ENCODE measurements at places on chromosomes 4 and X.

- DNase-seq = no peak
Observed at GRCh38 chr4:165873298-165874071, 448 bp downstream of the TLL1 start.

DNA sequence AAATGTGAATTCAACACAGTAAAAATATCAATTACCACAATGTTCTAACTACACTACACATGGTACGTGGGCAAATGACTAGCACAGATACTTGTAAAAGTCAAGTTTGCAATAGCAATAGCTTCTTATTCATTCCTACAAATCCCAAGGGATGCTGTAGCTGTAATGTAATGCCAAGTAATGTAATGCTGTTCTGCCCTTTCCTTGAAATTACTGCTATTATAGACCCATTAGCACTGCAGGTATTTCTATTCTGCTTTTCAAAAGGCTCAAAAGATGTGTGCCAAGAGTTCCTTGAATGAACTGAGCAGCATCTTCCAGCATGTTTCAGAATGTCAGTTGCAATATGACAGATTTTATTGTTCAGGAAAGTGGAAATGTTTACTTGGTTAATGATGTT lies 129.9 kb upstream of the BANK1 start:
- no peak for DNase-seq

- no peak for DNase-seq
Observed at GRCh38 chr4:10647846-10648245, 36.7 kb downstream of the CLNK start.

- no peak for DNase-seq
Observed at GRCh38 chrX:103629318-103630170, 769 bp downstream of the TCEAL1 start.

- DNase-seq = no peak
Observed at GRCh38 chrX:141934059-141934641, 30.5 kb downstream of the MAGEC1 start.

- DNase-seq = no peak
Observed at GRCh38 chr4:25104591-25104990, 55.7 kb downstream of the SEPSECS start.

DNA sequence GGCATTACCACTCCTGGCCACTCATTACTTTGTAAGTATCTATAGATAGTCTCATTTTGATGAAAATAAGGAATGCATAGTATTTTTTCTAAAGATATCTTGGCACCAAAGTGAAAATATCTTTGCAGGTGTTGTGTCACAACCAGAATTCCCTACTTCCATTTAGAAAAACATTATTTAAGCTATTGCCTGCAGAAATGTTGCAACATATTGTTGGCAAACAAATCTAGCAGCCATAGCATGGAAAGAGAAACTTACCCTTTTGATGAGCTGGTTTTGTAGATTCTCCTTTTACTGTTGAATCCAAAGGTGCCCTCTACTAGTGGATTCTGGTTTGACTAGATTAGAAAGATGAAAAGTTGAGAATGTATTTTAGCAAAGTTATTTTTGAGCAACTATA lies 138.8 kb downstream of the AREG start:
- no peak for DNase-seq

DNA sequence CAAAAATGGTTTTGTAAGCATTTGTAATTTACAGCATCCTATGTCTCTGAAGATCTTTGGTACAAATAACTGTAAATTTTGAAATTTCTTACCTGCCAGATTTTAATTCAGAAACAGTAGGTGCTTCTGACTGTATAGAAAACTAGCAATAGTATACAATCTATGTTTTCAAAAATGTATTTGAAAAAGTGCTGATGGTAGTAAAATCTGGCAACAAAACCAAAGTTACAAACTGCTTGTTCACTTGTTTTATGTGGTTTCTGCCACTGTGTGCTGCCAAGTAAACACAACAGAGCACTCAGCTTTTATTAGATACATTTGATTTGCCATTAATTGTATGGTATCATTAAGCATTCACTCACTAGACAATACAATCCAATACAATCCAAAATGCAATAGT lies 206.1 kb downstream of the CPE start:
- no peak for DNase-seq

DNA sequence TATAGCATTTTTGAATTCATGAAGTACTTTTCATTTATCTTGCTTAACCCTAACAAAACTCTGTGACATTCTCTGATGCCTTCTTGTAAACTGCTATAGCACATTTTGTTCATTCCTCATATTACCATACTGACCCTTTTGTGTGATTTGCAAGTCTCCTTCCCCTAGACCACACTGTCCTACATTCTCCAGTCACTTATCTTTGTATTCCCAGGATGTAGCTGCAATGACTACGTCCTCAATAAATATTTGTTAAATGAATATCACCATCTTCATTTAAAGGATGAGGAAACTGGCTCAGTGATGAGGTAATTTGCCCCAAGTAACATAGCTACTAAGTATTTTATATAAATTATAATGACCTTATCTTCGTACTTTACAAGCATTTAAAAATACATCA lies 11.9 kb downstream of the HUWE1 start:
- DNase-seq = no peak

GRCh38 chr4:82711158-82711785 lies 87.3 kb downstream of the SCD5 start:
- no peak for DNase-seq

- DNase-seq = no peak
Observed at GRCh38 chr4:8338351-8338961, 68.9 kb downstream of the HTRA3 start.

GRCh38 chr4:150005537-150005936 lies 72.7 kb upstream of the DCLK2 start:
- DNase-seq = no peak

GRCh38 chr4:140777894-140778293 lies 21.7 kb upstream of the TBC1D9 start:
- DNase-seq = no peak

DNA sequence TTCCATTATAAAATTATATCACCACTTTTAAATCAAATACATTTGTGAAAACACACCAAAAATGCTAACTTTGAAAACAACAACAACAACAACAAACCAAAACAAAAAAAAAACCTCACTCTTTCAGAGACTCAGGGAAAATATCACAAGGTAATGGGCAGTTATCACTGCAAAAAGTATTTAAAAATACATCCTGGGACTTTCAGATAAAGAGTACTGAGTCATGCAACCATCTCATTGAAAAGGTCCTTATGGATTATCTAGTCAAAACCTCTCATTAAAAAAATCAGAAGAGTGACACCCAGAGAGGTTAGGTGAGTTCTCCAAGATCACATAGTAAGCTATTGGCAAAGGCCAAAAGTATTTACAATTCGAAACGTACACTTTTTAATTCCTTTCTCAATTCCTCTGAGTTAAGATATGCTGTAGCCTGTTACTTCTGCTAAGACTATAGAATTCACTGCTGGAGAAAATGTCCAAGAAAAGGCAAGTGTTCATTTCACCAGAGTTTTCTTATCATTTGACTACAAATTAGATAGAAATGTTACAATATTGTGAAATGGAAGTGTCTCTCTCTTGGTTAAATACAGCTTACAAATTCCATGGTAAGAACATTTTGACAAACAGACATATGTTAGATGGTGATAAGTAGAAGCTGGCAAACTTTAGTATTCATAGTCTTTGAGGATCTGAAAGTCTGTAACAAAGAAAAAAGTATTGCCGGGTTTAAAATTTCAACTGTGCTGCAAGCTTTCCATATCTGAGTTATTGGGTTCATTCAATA lies 9.3 kb downstream of the STX18 start:
- no peak for DNase-seq

DNA sequence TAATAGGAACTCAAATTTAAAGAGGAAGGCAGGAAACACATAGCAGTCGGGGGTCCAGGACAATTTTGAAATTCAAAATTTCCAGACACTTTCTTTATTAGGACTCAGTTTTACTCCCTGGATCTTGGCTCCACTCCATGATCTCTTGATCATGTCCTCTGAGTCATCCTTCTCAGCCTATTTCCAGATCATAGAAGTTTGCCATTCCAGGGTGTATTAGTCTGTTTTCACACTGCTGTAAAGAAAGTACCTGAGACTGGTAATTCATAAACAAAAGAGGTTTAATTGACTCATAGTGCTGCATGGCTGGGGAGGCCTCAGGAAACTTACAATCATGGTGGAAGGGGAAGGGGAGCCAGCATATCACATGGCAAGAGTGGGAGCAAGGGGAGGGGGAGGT lies 564.7 kb upstream of the ACTRT1 start:
- no peak for DNase-seq

- no peak for DNase-seq
Observed at GRCh38 chr4:34486461-34487363, 1757.6 kb downstream of the ARAP2 start.

DNA sequence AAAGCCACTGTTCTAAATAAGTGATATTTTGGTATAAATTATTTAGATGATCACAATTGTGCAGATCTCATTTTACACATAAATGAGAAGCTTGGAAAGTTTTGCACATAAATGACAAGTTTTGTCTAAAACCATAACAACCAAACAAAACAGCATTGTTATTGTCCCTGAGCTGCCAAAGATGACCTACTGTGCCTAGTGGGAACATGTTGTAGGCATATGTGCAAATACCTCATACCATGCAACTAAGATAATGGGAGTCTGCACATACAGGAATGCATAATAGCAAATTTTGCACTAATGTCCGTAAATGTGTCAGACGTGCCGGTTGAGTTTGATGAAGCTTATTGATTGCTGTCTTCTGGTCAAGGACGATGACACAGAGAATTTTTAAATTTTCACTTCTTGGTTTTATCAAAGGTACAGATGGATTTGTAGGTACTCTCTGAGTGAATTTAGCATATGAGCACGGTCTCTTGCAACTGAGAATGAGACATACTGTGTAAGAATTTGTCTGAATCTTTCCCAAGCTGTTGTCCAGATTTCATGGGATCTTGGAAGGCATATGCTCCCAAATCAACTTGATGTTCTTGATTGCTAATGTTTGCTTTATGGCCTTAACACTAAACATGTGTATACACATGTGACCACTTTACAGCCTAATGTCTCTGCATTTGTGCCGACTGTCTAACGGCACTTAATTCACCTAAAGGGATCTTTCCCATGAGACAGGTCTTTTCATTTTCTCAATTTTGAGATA lies 1133.5 kb downstream of the FAT4 start:
- DNase-seq = no peak

DNA sequence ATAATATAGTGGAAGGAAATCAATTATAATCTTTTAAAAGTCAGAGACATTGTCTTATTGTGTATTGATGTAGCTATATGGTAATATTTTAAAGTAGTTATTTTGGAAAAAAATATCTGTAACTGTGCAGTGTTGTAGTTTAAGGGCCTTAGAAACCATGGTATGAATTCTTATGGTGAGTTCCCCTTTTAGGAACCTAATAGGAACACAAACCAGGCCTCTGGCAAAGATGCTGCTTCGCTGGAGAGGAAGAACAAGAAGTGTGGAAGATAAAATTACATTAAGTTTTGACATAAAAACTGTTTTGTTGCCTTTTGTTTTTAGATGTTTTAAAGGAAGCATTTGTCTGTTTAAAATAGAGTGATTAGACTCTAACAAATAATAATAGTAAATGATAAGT lies 10.9 kb upstream of the TMPRSS11D start:
- no peak for DNase-seq

GRCh38 chr4:7423391-7423790 lies 11.3 kb downstream of the PSAPL1 start:
- no peak for DNase-seq

- no peak for DNase-seq
Observed at GRCh38 chrX:2642791-2643190, 48.3 kb upstream of the CD99 start.

DNA sequence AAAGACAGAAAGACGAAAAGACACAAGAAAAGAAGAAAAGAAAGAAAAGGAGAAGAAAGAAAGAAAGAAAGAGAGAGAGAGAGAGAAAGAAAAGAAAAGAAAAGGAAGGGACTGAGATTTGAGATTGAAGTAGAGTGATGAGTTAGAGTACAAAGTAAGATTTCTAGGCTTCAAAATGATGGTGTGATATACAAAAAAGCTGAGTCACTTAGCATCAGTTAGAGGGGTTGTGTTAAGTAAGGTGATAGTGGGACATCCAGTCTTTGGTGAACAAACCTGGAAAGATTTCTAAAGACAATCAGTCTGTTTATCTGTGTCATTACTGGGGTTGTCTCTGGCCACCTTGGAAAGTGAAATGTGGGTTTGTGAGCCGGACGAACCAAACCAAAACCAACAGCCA lies 13.5 kb downstream of the SLC10A6 start:
- no peak for DNase-seq

- no peak for DNase-seq
Observed at GRCh38 chrX:56726605-56727004, 2.4 kb upstream of the NBDY start.

DNA sequence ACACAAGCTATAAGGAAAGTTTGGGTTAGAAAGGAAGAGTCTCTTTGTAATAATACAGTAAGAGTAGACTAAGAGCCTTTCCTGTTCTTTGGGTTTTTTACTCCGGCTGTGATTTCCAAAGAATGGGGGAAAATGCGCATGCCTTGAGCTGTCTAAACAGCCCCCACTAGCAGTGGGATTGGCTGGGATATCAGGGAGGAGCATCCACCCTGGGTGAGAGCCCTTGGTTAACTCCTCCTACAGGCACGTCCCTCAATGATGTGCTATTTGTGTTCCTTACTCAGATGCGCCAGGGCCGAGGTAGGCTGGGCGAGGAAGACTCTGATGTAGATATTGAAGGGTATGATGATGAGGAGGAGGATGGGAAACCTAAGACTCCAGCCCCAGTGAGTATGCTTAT lies 74.0 kb upstream of the OGT start:
- no peak for DNase-seq

DNA sequence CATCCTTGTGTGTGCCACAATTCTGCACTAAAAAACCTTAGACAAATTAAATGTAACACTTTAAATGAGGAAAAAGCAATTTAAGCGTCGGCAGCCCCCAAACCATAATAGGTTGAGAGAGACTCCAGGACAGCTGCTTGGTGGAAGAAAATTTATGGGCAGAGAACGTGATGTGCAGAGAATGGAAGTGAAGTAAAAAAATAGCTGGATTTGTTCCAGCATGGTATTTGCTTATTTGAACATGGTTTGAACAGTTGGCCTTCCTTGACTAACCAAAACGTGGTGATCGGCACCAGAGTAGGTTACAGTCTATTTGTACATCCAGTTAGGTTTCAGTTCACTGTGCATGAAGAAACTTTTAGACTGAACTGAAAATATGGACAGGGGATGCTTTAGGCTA lies 343.0 kb upstream of the CPEB2 start:
- DNase-seq = no peak

GRCh38 chr4:661881-662761 lies 12.0 kb downstream of the ATP5ME start:
- DNase-seq = no peak

GRCh38 chr4:151664289-151664688 lies 96.5 kb downstream of the GATB start:
- DNase-seq = no peak

DNA sequence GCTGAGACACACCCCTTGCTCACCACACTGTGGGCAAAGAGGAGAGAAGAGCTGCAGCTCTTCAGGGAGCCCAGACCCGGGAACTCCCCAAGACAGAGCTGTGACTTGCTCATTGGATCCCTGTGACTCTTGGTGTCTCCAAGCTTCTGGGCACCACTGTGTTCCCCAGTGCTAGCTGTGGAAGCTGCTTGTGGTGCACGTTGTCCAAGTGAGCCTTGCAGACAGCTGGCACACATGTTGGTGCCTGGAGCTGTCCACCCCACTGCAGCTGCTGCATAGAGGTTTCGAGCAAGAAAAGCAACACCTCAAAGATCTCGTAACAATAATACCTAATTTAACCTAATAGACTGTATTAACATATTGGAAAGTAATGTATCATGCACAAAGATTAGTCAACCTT lies 1089.3 kb downstream of the PCDH18 start:
- DNase-seq = no peak

All from smooth muscle cell of the brain vasculature (primary cell).